CD4-positive, CD25-positive, alpha-beta regulatory T cell (primary cell): ENCODE measurements at places on chromosomes 6 and 20. TPM values are rescaled to one million over a fixed set of nuclear protein-coding genes. Genes with fewer than 3 reads are reported as not detected.

GRCh38 chr6:157013649-157014304, 236.6 kb downstream of the ARID1B start:
- DNase-seq = no peak

GRCh38 chr6:56808871-56809359, 146.0 kb upstream of the BEND6 start:
- no peak for DNase-seq

DHX16 gene
- 13.2 TPM for polyA plus RNA-seq

DNA sequence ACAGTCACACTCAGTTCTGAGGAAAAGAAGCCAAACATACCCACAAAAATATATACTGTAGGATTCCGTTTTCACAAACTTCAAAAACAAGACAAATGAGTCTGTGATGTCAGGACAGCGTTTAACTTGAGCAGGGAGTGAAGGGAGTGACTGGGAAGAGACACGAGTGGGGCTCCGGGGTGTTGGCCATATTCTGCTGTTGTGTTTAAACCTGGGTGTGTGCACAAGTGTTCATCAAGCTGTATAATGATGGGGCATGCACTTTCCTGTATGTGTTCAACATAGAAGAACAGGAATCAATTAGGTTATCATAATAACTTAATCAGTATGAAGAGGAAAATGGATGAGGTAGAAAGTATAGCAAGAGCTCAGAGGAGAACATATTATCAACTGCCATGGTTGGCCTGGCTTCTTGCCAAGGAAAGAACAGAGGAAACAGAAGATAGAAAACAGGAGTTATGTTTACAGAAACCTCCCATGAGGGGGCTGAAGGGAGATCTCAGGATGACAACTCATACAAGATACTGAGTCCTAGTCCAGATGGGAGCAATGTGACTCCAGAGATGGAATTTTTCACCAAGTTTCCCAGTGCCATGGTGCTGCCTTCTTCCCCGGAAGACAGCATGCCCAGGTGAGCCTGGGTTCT, 15.1 kb upstream of the AFDN start:
- DNase-seq = no peak

DNA sequence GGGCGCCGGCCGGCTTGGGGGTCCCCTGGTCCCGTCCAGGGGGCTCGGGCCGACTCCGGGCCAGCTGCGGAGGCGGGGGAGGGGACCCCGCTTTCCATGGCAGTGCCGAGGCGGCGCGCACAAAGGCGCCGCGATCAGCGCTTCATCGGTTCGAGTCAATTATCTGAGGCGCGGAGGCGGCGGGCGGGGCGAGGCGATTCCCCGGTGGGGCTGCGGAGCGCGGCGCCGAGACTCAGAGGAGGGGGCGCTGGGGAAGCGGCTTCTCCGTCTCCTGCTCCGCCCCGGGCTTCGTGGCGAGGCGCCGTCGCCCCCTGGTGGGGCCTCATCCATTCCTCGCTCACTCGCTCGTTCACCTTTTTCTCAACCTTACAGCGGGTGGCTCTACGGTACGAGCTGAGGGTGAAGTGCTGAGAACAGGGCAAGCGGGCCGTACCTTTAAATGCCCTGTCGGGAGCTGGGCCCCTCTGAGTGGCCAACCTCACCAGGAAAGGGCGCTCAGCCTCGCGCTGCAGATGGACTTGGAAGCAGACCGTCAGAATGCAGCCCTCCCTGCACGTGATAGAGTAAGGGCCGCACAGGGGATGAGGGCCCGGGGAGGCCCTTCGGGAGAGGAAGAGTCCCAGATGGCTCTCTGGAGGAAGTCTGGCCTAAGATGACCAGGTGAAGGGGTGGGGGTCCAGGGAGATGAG, 39.9 kb downstream of the SLC52A3 start:
- peak; percentile 27 for DNase-seq
